ENCODE measurements at places on chromosomes 13 and 19. TPM values are rescaled to one million over a fixed set of nuclear protein-coding genes. Genes with fewer than 3 reads are reported as not detected.

Gene FUT1
- 0.11 TPM for total RNA-seq

DNA sequence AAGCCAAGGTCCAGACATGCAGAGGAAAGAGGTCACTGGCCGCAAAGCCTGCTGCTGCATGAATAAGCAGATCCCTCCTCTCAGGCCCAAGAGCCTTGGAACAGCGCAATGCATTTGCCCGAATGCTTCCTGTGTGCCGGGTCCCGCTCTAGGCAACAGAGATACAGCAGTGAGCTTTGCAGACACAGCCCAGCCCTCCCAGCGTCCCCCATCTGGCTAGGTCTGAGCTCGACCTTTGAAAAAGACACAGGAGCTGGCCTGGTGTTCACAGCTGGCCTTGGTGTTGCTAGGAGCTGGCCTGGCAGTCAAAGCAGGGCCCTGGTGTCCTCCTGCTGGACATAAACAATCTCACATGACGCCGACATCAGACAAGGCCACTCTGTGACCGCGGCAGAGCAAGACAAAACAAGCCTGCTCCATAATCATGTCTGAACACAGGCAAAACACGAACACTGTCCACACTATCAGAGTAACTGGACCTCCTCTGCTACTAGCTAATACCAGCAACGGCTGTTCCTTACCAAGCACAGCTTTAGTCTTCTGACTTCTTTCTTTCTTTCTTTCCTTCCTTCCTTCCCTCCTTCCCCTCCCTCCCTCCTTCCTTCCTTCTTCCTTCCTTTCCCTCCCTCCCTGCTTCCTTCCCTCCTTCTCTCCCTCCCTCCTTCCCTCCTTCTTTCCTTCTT is 5.7 kb upstream of the PEX11G start:
- no peak for DNase-seq

DNA sequence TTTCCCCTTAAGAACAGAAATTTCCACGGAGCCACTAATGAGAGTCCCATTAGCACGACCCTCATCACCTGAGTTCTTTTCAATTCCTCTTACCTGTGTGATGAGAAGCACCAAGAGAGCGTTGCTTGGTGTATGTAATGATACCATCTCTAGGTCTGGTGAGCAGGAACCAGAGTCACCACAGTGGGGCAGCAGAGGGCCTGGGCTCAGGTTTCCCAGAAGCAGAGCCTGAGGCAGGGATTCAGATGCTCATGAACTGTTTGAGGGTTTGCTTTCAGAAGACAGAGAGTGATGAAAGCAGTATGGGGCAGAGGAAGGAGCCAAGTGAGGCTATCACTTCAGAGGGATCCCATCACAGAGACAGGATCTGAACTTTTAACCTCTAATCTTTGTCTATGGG is 3.1 kb upstream of the PTPRH start:
- peak; percentile 76 for DNase-seq

GRCh38 chr13:21576426-21576825 is 27.5 kb downstream of the MICU2 start:
- DNase-seq: no peak

DNA sequence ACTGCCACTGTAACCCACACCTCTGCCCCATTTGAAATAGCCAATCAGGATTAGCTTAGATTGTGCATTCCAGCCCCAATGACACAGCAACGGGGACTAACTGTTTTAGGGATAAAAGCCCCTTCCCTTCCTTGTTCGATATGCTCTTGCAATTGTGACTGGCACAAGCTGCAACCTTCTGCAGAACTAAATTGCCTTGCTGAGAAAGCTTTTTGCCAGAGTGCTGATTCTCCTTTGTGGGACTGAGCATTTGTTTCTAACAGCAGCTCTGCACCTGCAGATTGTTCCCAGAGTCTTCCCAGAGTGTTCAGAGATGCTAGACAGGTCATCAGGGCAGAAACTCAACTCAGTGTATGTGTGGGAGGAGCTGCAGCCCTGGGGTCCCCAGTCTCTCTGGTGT is 115.8 kb downstream of the ZNF675 start:
- no peak for DNase-seq

Data from activated CD8-positive, alpha-beta T cell treated with anti-CD3 and anti-CD28 coated beads for 36 hours (primary cell).